AG08396 (cell line): ENCODE measurements at places on chromosomes 3 and 15.
A peak's percentile ranks its signal among the peaks of the same experiment; 100 is the strongest.

DNA sequence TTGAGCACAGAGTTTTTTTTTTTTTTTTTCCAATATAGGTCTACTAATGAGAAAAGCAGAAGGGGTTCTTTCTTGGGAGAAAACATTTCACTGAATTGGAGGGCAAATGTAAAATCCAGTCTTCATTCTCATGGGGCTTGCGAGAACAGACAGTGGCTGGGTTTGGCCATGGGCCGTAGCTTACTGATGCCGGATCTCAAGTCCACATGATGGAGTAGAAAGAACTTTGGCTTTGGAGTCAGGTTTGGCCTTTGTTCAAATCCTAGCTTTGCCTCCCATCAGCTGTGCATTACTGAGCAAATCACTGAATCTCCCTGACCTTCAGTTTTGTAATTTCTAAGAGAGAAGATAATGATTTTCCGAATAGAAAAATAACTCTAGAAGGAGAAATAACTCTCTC is 59.7 kb downstream of the LMCD1 start:
- DNase-seq, result no peak

GRCh38 chr3:193313061-193313958 is 65.2 kb downstream of the ATP13A5 start:
- DNase-seq, result no peak

DNA sequence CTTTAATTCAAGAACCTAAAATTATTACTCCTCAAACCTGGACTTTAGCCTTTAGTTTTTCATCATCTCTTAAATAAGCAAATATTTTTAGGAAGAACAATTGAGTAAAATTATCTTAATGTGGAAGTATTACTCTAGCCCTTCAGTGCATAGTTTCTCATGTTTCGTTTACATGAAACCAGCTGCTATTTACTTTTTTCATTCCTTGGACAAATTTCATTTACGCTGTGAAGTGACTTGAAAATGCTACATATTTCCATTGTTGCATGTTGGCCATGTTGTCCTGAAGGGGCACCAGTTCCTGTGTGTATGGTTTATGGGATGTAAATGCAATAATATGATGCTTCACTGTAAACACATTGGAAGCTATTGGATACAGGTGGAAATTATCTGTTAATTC is 49.9 kb downstream of the SLC25A26 start:
- no peak for DNase-seq

GRCh38 chr3:17982211-17982880 is 239.9 kb upstream of the TBC1D5 start:
- DNase-seq, result no peak

DNA sequence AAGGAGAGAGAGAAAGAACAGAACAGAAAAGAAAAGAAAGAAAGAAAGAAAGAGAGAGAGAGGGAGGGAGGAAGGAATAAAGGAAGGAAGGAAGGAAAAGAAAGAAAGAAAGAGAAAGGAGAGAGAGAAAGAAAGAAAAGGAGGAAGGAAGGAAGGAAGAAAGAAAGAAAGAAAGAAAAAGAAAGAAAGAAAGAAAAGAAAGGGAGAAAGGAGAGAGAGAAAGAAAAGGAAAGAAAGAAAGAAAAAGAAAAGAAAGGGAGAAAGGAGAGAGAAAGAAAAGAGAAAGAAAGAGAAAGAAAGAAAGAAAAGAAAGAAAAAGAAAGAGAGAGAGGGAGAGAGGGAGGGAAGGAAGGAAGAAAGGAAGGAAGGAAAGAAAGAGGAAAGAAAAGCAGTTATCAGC is 108.8 kb downstream of the ARPP21 start:
- no peak for DNase-seq

DNA sequence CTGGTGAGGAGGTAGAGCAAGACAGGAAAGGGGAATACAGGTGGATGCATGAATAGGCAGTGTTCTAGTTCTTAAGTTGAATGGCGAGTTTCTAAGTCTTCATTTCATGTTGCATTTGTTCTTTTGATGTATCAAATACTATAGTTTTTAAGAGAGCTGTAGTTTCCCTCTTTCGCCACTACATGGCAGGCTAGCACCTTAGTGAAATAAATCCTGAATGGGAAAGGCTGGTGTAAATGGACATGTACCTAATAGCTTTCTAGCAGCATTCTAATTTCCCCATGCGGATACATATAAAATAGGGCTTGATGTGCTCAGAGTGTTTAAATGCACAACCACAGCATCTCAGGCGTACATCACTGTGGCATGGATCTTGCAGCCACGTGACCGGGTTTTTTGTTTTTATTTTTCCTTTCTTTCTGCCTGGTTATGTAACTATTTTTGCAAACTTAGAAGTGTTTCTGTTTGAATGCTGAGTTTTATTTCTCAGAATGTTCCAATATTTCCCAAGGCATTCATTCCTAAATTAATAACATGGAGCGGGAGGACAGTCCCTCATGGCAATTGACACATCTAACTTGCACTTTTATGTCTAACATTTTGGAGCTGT is 23.5 kb upstream of the CLN6 start:
- DNase-seq, result peak; percentile 68

DNA sequence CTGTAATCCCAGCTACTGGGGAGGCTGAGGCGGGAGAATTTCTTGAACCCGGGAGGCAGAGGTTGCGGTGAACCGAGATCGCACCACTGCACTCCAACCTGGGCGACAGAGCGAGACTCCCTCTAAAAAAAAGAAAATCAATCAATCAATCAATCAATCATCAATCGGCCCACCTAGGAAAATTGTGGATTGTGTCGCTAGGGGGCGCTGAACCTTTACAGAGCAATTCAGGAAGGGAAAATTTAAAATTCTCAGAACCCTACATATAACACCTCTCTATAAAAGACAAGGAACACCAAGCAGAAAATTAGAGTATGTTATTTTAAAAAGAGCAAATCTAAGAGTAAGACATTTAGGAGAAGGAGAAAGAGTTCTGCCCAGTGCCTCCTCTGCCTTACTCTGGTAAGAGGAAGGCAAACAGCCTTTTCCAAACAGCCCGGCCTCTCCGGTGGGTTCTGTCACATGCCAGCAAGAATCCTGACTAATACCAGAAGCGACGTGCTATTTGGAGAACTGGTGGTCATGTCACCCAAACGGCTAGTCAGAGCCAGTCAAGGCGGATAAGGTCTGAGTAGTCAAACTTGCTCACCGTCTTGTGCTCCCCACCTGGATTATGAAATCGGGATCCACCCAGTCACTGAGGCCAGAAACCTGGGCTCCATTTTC is 22.3 kb upstream of the SMCO1 start:
- DNase-seq, result peak; percentile 36

DNA sequence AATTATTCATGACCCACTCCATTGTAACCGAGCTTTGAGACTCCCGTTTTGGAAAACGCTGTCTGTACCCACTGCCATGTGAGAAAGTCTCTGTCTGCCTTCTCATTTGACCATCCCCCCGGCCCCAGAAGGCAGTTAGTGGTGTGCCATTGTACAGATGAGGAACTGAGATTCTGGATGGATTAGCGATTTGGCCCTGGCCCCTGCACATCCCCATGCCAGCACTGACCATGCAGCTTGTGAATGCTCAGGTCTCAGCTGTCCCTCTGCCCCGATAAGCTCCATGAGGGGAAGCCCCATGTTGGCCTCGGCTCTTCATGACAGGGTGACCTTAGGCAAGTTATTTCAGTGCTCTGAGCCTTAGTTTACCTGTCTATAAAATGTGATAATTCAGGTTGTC is 153.0 kb upstream of the SMAD3 start:
- no peak for DNase-seq

DNA sequence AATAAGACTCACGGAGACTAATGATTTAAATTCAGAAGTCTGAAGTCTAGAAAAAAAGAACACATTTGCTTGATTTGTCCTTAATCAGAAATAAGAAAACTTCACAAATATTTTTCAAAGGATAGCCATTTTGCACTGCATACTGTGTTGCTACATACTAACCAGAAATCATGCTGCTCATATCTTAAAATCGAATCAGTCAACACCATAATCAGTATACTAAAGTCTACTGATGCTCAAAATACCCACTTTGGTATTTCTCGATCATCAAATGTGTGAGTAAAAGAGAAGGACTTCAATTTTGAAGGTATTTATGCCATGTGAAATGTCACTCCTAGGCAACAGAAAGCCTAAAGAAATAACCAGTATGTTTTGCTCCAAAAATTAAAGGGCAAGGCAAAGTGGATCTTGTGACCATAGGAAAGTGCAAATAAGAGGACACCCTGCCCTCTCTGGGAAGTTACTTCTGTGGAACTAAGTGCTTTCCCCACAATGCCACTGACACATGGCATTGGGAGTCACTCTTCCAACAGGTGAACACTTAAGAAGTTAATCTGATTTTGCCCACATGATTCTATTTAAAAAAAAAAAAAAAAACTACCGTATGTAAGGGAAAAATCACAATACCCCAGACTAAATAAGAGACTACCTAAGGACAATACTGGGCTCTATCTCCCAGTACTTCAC is 2.7 kb downstream of the LRIG1 start:
- no peak for DNase-seq

GRCh38 chr3:31885235-31885634 is 95.8 kb downstream of the OSBPL10 start:
- DNase-seq, result no peak

GRCh38 chr15:68528626-68529290 is 50.0 kb upstream of the CORO2B start:
- DNase-seq, result no peak

- DNase-seq, result no peak
Observed at GRCh38 chr15:48469271-48469670, 138.0 kb downstream of the DUT start.

DNA sequence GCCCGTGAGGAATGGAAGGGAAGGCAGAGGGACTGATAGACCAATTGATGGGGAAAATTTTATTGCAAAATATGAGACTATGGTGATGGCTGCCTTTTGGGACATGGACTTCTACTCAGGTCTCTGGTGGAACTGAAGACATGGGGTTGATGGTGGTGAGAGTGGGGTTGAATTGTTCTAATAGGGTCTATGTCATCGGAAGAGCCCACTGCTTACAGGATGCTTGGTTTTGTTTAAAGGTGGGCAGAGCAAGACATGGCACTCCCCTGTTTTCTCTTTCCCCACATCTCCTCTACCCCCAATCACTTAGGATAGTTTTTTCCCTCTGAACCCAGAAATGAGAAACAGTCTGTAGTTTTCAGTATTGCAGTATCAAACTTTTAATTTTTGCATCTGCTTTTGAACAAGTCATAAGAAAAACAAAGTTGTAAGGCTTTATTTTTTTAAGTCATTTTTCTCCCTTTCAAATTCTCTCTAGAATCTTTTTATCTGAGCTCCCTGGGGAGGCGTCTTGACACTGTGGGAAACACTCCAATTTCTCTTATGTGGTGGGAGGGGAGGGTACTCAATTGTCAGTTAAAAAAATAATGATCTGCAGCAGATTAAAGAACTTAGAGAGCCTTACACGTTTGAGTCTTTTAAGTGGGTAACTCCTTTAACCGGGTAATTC is 276.2 kb upstream of the TBC1D5 start:
- no peak for DNase-seq

- DNase-seq, result no peak
Observed at GRCh38 chr3:102024270-102024904, 175.1 kb downstream of the NFKBIZ start.

- DNase-seq, result no peak
Observed at GRCh38 chr15:26298659-26299170, 435.6 kb upstream of the ATP10A start.

DNA sequence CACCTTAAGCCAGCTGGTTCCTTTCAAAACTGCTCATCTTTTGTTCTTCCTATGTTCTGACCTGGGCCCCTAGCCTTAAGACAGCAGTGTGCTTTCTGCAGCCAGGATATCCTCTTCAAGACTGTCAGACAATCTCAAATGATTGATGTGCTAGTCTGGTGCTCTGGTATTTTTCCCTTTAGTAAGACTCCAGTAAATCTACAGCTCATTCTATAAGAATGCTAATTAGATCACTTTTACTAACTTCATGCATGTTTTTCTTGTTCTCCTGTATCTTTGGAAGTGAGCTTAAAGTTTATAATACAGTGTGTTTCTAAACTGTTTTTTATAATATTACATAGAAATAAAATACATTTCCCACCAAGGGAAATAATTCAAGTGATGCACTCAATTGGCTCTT is 220.9 kb upstream of the NANOGP8 start:
- peak; percentile 28 for DNase-seq

DNA sequence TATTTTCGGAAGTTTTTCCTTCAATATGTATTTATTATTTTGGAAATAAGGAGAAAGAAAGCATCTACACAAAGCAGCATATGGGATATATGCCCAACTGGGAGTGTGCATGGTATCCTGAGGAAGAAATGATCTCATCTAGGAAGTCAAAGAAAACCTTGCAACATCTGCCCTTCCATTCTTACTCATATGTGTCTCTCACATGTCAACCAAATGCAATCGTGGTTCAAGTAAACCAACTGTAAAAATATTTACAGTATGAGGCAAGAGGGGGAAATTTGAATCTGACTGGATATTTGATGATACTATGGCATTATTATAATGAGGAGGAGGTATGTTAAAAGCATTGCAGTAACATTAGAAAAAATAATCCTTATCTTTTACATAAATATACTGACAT is 3.2 kb upstream of the SCG3 start:
- no peak for DNase-seq

DNA sequence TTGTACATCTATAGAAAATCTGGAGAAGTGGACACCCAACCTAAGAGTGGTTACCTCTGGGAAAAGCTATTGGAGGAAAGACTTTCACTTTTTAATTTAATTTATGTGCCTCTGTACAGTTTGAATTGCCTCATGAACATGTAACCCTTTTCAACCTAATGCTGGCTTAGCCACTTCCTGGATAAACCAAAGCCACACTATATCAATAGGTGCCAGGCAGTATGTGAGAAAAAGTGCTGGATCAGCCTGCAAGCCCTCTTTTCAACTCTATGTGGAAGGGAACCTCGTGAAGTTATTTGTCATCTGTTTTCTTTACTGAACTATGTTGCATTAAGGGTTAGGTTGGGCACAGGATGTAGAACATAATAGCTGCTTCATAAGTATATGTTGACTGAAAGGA is 9.3 kb upstream of the TOPAZ1 start:
- DNase-seq, result no peak

DNA sequence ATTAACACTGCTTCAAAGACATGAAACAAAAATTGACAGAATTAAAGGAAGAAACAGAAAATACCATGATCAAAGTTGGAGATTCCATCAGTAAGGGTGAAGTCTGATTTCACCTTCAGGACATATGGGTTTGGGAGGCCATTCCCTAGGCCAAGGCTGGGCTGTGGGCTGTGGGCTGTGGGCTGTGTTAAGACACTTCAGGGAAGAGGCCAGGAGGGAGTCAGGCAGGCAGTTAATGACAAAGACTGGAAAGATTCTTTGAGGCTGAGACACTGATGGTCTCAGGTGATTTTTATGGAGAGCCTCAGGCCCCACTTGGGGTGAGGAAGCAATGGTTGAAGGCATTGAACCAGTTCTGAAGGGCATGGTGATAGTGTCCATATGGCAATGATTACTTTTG is 57.5 kb downstream of the MAGEF1 start:
- no peak for DNase-seq
